ENCODE measurements at places on chromosomes 4 and X.

DNA sequence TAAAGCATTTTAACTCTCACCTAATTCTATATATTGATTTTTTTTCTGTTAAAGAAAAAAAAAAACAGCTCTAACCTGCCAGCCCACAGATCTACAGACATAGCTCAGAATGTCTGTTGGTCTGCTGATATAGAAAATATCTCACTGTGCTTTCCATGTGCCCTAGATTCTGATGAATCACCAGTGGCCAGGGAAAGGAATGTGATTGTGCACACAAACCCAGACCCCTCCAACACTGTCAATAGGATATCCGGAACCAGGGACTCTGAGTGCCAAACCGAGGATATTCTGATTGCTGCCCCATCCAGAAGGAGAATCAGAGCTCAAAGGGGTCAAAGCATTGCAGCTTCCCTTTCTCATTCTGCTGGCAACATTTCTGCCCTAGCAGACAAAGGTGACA, 12.1 kb upstream of the SCML1 start:
- DNase-seq = no peak

DNA sequence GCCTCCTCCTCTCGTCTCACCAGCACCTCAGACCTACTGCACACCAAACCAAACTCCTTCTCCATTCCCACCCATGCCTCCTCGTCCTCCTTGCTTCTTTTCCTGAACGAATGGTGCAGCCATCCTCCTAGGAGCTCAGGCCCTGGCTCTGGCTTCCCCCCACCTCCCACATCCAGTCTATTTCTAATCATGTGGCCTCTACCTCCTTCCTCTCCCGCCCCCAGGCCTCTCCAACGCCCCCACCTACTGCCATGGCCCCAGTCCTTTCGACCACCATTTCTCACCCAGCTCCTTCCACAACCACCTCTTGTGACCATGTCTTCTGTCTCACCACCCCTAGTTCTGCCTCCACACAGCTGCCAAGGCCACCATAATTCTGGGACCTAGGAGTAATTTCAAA, 127.1 kb downstream of the PJA1 start:
- DNase-seq = no peak

DNA sequence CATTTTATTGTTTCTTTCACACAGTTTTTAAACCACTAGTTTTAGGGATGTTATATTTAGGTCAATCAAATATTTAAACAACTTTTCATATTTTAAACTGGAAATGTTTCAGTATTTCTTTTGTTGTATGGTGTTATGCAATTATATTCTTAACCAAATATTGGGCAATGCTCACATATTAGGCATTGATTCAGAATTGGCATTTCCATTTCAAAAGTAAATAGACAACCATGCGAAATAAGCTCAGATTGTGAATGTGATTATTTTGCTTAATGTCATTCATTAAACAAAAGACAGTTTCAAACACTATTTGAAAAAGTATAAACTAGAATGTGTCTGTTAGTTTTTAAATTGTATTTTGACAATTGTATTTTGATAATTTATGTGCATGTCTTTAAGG, 36.9 kb downstream of the ARAP2 start:
- DNase-seq = no peak

- no peak for DNase-seq
Observed at GRCh38 chr4:68469482-68469881, 22.2 kb downstream of the TMPRSS11E start.

DNA sequence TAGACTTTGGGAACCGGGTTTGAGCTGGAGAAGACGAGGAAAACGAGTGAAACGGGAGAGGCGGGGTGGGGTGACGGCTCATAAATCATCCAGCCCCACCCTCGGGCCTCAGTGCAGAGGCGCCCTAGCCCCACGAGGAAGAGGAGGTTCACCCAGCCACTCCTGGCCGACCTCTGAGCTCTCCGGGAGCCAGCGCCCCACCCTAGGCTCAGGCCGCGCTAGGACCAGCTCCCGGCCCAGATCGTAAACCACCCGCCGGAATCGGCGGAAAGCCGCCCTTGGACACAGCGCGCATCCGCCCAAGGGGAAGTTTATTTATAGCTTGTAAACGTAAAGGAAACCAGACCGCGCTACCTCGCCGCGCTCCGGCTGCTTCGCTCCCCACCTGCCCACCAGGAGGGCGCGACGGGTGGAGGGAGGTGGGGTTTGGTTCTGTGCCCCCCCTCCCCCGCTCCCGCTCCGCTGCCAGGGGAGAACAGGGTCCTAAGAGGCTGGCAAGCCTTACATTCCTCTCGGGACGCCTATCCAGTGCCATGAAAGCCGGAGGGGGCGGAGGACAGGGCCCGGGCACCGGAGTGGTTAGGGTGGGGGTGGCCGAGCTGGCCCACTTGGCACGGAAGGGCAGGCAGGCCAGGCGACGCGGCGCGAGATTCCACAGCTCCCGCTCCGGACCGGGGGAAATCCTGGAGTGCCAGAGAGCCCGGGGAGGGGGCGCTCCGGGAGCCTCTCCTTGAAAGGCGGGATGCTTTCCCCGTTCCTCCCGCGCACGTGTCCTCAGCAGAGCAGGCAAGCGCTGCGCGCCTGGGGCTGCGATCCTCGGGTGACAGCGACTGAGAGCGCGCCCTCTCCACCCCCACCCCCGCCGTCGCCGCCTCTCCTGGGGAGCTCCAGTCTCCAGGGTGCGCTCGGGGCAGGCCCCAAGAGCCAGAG, 84.2 kb downstream of the BCOR start:
- DNase-seq = peak; percentile 58

DNA sequence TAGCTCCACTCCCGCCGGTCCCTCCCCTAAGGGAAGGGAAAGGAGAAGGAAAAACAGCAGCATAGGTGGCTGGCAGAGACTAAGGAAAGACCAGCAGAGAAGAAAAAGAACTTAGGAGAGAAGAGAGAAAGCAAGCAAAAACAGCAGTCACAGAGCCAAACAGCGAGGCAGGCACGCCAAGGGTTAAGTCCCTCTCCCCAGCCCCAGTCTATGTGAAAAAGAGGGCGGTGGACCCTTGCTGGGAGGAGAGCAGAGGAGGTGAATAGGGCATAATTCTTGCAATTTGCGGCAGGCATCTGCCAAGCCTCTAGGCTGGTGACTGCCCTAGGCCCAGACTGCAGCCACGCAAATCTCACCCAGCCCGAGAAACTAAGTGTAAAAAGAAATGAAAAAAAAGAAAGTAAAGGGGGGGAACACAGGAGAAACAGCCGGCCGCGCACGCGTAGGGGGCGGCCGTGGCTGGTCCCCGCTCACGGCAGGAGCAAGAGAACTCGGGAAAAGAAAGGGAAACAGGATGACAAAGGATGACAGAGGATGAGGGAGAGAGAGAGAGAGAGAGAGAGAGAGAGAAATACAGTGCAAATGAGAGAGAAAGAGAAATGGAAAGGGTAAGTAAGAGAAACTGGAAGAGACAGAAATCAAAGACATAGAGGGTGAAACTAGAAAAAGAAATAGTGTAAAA, 48.6 kb downstream of the MAGEA9 start:
- DNase-seq = peak; percentile 26

DNA sequence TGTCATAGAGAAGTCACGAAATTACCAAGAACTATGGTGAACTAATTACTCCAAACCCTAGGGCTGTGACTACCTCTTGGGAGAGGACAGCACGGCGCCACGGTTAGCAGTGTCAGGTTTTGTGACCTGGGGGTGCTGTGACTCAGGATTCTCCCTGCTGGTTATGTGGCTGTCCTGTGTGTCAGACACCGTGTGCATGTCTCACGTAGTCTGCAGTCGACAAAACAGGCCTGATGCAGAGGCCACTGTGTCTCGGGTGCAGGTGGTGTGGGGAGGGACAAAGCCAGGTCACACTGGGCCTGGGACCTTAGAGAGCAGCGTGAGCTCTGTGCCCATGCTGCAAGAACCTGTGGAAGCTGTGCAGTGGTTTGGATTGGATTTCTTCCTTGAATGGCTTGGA, 34.1 kb downstream of the TNIP2 start:
- DNase-seq = no peak

DNA sequence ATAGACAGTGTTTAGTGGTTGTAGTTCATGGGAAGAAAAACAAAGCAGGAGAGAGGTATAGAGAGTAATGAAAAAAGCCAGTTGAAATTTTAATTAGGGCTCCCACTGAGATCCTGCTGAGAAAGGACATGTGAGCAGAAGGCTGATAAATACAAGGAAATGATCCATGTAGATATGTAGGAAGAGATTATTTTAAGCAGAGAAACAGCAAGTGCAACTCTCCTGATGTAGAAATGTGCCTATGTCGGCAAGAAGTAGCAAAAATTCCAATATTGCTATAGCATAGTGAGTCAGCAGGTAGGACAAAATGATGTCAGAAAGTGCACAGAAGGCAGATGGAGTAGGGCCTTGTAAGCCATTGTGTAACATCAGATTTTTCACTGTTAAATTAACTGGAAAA, 1027.3 kb downstream of the PCDH18 start:
- no peak for DNase-seq

- DNase-seq = peak; percentile 33
Observed at GRCh38 chr4:33369446-33369845, 2649.3 kb downstream of the PCDH7 start.

- DNase-seq = no peak
Observed at GRCh38 chrX:6708676-6709380, 173.9 kb upstream of the VCX3A start.

- no peak for DNase-seq
Observed at GRCh38 chrX:143581240-143581639, 54.7 kb downstream of the SLITRK4 start.

DNA sequence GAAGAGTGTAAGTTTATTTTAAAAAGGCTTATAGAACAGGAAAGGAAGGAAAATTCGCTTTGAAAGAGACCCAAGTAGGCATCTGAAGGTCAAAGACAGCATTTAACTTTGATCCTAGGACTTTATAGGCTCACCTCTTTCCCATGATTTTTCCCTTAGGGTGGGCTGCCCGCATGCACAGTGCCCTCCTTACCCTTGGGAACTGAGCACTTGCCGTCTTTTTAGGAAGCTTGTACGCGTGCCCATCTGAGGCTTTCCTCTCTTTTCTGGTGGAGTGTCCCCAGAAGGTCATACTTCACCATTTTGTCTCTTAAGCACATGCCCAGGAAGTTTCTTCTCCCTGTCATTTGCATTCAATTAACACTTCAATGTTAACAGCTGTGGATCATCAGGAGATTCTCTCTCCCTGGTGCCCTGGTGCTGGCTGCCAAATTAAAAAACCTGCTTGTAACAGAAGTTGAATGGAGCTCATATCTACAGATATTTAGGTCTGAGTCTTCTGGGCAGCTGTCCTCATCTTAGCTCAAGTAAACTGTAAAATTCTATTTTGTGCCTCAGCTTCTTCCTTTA, 38.4 kb upstream of the IL9R start:
- no peak for DNase-seq

GRCh38 chrX:129846716-129847115, 3.0 kb upstream of the ZDHHC9 start:
- no peak for DNase-seq

DNA sequence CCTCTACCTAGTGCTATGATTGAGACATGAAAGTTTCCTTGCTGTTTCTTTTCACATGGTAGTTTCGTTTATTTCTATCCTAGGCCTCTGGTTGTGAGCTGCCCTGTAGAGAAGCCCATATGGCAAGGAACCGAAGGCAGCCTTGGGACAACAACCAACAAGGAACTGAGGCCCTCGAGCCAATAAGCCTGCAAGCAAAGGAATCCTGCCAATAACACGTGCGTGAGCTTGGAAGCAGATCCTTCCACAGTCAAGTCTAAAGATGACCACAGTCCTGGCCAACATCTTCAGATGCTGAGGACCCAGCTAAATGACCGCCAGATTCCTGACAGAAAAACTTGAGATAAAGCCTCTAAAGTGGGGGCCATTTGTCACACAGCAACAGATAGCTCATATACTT, 100.4 kb upstream of the FAM9B start:
- DNase-seq = no peak

- peak; percentile 49 for DNase-seq
Observed at GRCh38 chr4:31657859-31658570, 937.8 kb downstream of the PCDH7 start.

DNA sequence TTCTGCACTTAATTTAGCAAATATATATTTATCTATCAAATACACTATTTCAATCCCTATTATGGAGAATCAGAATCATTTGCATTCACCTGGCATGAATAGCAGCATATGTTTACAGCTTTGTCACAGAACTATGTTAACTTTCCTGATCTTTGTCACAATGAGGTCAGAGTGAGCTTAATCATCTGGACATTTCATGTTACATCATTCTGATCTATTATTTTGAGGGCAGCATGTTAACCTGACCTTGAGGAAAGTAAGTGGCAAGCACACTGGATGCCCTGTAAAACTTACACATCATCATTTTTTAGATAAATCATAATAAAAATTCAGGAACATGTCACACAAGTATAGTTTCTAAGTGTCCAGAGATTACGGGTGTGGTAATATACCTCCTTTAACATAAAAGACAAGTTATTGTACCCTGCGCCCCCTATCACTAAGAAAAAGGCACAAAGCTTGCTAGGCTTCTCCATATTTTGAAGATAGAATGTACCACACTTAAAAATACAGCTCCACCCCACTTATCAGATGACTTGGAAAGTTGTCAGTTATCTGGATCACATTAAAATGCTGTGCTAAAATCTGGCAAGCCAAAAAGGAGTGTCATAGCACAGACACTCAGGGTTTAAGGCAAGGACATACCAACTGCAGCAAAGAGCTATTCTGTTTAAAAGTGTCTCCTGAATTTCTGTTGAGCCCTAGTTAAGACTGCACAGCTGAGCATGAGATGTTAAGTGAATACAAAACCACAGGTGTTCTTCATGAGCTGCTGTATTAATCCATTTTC, 182.7 kb upstream of the FAT4 start:
- DNase-seq = peak; percentile 26

DNA sequence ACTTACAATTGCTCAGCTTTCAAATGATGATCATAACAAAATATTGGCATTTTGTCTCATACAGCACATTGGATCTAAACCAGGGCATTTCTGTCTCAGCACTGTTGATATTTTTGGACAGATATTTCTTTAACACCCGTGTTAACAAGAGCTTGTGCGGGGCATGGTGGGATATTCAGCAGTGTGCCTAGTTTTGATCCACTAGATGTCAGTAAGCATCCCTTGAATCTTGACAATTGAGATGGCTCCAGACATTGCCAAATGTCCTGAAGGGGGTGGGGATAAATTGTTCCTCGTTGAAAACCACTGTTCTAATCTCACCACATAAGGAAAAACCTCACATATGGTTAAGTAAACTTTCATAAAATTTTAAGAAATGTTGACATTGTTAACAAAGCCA, 806.3 kb downstream of the STIM2 start:
- DNase-seq = peak; percentile 28

- DNase-seq = no peak
Observed at GRCh38 chrX:120140293-120140981, 18.0 kb upstream of the RHOXF2 start.

GRCh38 chr4:159021597-159022385, 81.1 kb upstream of the RAPGEF2 start:
- DNase-seq = peak; percentile 17

DNA sequence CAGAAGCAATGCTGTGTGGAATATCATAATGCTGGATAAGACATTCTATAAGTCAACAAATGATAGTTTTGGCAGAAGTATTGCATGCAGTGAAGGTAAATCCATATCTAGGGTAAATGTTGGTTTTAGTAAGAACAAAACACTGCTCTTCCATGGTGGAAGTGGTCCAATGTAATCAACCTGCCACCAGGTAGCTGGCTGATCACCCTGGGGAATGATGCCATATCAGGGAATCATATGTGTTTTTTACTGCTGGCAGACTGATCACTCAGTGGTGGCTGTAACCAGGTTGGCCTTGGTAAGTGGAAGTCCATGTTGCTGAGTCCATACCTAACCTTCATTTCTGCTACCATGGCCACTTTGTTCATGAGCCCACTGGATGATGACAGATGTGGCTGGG, 74.0 kb upstream of the CENPE start:
- no peak for DNase-seq

- DNase-seq = peak; percentile 85
Observed at GRCh38 chr4:80240976-80241375, 25.5 kb upstream of the FGF5 start.

GRCh38 chr4:119971431-119972084, 95.1 kb downstream of the MAD2L1 start:
- no peak for DNase-seq
